ENCODE measurements at places on chromosomes 3 and 15. TPM values are rescaled to one million over a fixed set of nuclear protein-coding genes. Genes with fewer than 3 reads are reported as not detected.

The CCDC32 gene
- polyA plus RNA-seq, result 35.3 TPM

The ERICH6 gene
- not detected for polyA plus RNA-seq

The ROBO2 gene
- polyA plus RNA-seq, result 0.97 TPM

The TEX264 gene
- polyA plus RNA-seq, result 30.1 TPM

The P2RY13 gene
- polyA plus RNA-seq, result not detected

The CACNA2D3 gene
- polyA plus RNA-seq, result not detected

The CCDC54 gene
- not detected for polyA plus RNA-seq

The TRH gene
- polyA plus RNA-seq, result not detected

The DLL4 gene
- 0.30 TPM for polyA plus RNA-seq

The PLSCR2 gene
- not detected for polyA plus RNA-seq

GRCh38 chr3:129022114-129023007 is 21.3 kb downstream of the EFCC1 start:
- DNase-seq, result peak; percentile 41

GRCh38 chr3:56355570-56356185 is 112.6 kb downstream of the ERC2 start:
- DNase-seq, result no peak

DNA sequence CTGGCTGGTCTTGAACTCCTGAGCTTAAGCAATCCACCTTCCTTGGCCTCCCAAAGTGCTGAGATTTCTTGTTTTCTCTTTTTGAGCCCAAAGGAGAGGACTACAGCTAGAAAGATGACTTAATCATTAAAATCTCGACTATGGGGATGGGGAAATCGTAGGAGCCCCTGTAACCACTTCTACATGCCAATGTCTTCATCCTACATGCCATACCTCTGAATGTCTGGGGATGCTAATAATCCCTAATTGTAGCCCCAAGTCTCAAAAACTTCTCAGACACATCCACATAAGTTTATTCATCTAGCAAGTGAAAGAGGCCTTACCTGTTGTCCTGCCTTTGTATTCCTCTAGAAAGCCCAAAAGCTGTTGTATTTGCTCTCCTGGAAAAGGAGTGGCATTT is 3.7 kb upstream of the RHOV start:
- no peak for DNase-seq

GRCh38 chr15:77569729-77570125 is 63.0 kb downstream of the LINGO1 start:
- DNase-seq, result peak; percentile 29

DNA sequence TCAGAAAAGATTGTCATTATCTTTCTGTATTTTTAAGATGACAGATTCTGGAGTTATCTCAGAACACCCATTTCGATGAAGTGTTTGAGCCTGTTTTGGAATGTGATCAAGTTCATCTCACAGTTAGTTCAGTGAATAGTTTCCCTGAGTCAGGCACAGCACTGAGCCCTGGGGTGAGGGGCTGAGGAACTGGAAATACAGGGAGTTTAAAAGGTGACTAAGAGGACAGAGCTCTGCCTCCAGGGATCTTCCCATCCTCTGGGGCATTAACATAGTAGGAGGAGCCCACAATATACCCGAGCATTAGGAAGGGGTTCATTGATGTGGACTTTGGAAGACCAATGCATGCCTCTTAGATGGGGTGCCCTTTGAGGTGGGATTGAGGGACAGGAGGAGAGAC is 355.1 kb downstream of the CLSTN2 start:
- no peak for DNase-seq

DNA sequence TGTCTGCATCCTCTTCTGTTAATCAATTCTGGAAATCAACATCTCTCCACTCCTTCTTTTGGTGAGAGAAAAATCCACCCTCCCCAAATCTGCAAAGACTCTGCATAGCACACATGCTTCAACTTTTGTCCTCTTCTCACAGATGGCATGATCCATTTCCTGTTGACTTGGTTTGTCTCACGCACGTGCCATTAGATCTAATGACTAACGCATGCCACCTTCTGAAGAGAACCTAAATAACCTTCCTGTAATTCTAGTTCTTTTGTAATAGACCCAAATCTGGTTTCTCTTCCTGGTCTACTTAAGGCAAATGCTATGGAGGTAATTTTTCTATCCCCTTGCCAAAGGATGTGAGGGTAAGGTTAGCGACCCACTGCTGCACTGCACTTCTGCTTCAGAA is 51.0 kb upstream of the ATOSA start:
- no peak for DNase-seq

GRCh38 chr3:140568842-140569520 is 108.9 kb upstream of the TRIM42 start:
- DNase-seq, result no peak

- no peak for DNase-seq
Observed at GRCh38 chr15:60006873-60007272, 2.8 kb downstream of the FOXB1 start.

DNA sequence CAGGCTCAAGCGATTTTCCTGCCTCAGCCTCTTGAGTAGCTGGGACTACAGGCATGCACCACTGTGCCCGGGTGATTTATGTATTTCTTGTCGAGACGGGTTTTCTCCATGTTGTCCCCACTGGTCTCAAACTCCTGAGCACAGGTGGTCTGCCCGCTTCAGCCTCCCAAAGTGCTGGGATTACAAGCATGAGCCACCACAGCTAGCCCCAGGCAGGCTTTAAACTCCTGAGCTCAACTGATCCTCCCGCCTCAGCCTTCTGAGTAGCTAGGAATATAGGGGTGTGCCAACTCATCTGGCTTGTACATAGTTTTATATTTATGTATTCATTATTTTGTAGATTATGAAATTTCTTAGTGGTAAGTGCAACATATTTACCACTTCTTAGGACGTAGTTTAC is 198.8 kb upstream of the MCTP2 start:
- no peak for DNase-seq

DNA sequence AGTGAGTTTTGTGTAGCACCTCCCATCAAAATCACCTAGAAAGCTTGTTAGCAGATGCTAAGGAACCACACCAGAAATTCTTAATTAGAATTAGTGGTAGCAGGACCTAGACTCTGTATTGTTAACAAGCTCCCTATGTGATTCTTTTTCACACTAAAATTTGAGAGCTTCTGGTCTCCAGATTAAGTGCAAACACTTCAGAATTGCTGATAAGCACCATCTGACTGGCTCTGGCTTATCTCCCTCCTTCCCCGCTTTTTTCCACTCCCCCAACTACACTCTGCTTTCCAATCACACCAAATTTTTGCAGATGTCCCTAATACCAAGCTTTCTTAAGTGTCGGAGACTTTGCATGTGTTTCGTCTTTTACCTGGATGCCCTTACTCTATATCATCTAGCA is 410.1 kb upstream of the DPH6 start:
- DNase-seq, result no peak

DNA sequence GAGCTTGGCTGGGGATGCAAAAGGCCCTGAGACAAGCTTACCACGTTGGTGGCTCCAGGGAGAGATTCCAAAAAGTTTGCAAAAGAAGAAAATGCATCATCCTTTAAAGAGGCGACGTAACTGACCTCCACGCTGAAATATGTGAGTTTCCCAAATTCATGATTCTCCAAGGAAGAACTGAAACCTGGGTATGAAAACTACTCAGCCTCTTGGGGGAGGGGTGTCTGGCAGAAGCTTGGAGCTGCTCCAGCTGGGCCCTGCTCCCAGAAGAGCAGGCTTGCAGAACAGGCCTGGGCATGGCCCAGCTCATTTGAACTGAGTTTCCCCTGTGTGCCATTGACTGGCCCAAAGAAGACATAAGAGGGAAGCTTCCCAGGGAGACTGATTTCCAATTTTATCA is 20.5 kb downstream of the CPN2 start:
- DNase-seq, result no peak

DNA sequence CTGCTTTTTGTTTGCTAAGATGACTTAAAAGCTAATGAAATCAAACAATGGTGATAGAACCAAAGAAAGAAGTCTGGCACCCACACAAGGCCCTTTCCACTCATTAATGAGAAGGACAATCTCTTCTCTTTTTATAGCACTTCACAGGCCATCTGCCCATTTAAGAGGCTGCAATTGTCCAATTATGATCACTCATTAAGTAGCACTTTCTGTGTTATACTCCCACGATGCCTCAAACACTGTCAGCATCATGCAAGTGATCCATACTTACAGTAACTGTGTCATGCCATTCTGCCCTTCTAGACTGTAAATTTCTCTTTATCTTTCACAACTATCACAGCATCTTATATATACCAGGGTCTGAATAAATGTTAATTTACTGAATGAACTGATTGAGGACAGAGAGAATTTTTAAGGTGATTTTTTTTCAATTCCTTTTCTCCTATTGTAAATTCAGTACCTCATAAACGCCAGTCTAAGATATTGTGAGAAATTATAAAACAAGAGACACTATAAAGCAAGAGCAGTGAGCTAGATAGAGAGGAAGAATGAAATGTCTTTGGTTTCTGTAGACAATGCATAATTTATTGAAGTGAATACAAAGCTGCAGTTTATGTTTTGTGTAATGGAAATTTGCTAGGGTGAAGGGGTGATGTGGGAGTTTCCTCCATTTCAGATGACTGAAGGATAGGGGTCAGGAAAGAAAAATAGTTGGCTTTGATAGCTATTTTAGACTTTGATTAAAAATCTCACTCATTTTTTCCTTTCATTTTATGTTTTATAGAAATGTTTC is 17.3 kb downstream of the CD200 start:
- DNase-seq, result no peak

DNA sequence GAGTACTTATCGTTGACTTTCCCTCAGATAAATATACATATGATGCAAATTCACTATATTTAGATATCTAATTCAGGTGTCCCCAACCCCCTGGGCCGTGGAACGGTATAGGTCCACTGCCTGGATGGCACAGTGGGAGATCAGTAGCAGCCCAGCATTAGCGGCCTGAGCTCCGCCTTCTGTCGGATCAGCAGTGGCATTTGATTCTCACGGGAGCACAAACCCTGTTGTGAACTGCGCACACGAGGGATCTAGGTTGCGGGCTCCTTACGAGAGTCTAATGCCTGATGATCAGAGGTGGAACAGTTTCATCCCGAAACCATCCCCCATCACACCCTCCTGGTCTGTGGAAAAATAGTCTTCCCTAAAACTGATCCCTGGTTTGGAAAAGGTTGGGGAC is 6.9 kb downstream of the KNL1 start:
- DNase-seq, result no peak

DNA sequence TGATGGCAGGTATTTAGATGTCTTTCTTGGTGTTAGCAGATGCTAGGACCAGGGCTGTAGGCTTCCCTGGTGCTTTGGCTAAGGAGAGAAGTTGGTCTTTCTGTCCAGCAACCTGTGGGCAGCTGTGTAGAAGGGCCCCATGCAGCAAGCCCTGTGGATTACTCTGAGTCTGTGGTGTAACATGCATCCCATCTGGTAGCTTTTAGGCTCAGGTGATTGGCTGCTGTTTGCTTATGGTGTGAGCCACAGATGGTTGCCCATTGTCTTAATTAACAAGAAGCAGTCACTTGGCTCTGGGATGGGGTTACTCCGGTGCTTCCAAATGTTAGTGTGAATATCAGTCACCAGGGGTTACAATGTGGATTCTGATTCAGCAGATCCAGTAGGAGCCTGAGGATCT is 368.6 kb upstream of the C2CD4B start:
- no peak for DNase-seq

DNA sequence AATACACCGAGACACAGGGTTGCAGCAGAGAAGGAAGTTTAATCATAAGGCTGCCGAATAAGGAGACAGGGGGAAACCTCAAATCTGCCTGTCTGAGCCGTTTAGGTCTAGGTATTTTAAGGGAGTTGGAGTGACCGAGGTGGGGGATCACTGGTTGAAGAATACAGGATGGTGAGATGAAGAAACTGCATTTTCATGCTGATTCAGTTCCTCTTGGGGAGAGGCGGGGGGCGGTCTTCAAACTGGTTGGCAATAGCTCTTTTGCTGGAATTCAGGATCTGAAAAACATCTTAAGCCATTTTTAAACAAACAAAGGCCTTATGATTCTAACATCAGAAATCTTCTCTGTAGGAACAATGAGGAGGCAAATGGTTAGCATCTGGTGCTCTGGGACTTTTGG is 699.5 kb upstream of the CFAP20DC start:
- DNase-seq, result no peak

GRCh38 chr3:123410149-123410515 is 38.8 kb downstream of the ADCY5 start:
- no peak for DNase-seq

DNA sequence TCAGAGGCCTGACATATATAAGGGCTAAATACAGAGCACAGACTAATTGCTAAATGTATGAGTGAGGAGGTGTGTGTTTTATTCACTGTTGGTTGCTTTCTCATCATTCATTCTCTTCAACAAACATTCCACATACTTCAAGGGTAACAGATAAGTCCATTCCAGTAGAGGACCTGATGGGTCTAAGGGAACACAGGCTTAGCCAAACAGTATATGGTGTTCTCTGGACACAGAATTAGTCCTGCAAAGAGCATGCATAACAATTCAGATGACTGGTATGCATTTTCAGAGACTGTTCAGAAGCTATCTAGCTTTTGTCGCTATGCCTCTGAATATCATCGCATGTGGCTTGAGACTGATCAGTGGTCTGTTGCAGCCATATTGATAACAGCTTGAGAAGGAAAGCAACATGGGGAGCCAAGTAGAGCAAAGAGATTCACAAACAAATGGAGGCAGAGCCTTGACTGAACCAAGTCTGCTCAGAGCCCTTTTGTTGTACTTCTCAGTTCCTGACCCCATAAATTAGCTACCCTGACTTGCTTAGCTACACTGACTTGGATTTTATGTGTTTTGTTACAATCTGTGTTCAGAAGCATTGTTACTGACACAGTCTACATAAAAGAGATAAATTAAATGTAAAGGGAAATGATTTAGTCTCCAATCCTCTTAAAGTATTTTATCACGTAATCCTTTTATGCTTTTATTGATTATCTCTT is 1178.7 kb downstream of the ROBO1 start:
- DNase-seq, result no peak

GRCh38 chr3:149575961-149576564 is 81.8 kb downstream of the WWTR1 start:
- peak; percentile 20 for DNase-seq

GRCh38 chr15:89359471-89360293 is 25.1 kb upstream of the POLG start:
- no peak for DNase-seq

DNA sequence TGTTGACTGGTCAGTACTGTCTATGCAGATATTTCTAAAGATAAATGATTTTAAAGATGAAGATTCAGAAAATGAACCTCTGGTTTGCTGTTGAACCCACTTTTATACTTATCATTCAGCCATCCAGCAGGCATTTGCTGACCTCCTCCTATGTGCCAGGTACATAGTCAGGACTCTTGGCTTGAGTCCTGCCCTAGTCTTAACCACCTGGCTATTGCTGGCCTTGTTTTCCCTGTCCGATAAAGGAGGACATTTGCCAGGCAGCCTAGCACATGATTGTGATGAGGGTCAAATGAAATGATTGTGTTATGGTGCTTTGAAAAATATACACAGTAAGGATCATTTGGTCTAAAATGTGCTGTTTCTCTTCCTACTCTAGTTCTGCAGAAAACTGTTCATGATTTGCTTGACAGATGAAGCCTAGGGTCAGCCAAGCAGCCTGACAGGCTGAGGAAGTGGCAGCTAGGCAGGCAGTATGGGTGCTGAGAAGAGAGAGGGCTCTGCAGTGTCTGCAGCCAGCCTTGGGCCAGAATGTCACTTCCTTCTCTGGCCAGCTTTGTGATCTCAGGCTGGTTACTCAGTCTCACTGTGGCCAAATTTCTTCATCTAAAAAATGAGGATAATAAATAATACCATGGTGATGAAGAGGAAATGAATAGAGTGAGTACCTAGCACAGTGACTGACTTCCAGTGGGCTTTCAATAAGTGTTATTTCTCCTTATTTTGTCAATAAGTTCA is 13.8 kb downstream of the EXOSC7 start:
- DNase-seq, result no peak
